Activated CD4-positive, alpha-beta T cell treated with anti-CD3 and anti-CD28 coated beads for 48 hours (primary cell): ENCODE measurements at places on chromosomes 1 and 21.

- no peak for DNase-seq
Observed at GRCh38 chr1:76571248-76571647, 296.0 kb upstream of the ST6GALNAC5 start.

GRCh38 chr1:212506666-212507065 lies 73.9 kb downstream of the NENF start:
- no peak for DNase-seq

DNA sequence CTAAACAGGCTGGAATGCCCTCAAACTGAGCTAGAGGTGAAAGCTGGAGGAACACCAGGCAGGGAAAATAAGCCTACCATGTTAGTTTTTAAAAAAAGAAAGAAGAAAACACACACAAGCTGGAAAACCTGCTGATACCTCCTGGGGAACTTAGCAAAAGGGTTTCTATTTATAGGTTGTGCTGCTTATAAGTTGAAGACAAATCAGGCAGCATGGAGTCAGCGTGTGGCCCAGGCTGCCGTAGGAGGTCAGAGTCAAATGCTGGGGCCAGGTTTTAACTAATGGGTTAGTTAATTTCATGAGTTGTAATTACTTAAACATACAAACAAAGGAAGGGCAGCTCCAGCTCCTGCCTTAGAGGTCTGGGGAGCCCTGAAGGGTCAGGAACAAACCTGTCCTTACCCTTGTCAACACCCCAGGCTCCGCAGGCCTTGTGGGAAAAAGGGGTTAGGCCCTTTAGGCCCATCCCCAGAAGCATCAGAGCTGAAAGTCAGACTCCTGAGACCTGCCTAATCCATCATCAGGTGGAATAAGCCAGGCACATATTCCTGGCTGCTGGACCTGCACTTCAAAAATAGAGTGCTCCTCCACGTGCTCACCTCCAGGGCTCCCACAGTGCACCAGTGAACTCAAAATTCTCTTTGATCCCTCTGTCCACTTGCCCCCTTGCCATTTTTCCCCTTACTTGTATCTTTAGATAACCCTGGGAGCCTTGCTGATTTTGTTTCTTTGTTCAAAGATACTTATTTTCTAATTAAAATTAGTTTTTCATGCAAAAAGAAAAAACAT lies 59.7 kb downstream of the BRINP2 start:
- no peak for DNase-seq

GRCh38 chr1:117669572-117669971 lies 63.7 kb downstream of the TENT5C start:
- no peak for DNase-seq

GRCh38 chr1:44316231-44316759 lies 38.8 kb downstream of the ERI3 start:
- DNase-seq = no peak

DNA sequence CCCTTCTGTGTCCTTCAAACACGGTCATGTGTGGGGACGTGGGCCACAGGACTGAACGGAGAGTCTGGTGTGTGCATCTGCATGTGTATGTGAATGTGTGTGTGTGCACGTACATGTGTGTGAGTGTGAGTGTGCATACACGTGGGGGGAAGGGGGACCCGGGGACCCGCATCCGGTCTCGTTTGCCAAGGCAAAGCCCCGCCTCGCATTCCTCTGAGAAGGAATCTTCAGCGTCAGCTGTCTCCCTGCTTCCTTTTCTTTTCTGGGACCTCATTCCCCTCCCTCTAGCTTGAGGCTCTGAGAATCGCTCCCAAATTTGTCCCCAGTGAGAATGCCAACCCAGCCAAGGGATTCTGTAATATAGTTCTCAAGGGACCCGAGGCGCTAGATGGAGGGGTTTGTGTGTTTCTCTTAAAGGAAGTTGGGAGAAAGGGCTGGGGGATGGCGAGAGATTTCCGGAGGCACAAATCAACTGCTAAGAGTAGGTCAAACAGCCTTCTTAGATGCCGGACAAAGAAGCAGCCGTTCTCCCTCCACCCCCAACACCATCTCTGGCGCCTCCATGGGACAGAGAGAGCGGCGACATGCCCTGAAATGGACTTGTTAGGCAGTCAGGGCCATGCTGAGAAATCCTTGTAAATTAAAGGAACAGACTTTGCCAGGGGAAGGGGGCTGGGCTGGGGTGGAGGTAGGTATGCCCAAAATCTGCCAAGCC lies 6.6 kb downstream of the IFFO2 start:
- DNase-seq = peak; percentile 45

DNA sequence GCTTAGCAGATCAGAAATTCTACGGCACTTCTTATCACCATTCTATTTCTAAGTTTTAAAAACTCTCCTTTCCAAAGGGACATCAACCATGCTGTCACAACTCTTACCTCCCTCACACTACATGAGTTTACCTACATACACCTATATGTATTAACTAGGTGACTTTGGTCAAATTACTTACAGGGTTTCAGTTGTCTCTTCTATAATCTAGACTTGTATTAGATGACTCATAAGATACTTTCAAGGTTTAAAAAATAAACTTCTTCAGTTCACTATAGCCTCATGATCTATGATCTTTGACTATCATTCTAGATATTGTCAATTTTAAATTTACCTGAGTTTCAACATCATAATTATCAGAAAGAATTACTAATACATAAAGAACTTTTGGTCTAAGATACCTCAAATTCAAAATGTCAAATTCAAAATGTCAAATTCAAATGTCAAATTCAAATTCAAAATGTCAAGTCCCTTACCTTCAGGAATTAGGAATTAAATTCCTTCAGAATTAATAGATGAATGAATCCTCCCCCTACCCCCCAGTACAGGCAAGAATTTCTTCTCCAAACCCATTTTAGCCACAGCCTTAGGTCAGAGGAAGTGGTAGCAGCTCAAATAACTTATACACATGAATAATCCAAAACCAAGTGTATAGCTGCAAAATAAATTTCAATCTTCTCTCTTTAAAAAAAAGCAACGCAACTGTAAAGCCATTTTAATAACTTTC lies 31.1 kb downstream of the OTUD7B start:
- DNase-seq = no peak

DNA sequence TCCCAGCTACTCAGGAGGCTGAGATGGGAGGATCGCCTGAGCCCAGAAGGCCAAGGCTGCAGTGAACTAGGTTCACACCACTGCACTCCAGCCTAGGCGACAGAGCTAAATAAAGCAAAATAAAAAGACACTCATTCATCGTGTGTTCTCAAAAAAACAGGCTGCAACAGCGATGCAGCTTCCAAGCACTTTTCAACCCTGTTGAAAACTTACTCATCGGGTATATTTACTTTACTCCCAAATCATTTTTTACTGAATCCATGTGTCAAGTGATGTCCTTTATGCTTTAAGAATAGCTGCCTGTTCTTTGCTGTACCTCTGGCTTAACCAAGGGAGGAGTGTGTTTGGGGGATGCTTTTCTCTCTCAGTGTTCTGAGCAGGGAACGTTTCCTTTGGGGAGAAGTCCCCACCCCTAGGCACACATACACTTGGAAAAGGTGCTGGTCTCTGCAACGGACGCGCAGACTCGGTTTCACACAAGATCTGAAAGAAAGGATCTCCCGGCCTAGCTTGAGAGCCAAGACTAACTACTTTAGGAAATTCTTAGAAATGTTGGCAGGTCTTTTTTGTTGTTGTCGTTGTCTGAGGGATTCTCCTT lies 1.4 kb downstream of the MAP1LC3C start:
- DNase-seq = no peak

- no peak for DNase-seq
Observed at GRCh38 chr1:47201179-47201578, 11.3 kb upstream of the PDZK1IP1 start.

DNA sequence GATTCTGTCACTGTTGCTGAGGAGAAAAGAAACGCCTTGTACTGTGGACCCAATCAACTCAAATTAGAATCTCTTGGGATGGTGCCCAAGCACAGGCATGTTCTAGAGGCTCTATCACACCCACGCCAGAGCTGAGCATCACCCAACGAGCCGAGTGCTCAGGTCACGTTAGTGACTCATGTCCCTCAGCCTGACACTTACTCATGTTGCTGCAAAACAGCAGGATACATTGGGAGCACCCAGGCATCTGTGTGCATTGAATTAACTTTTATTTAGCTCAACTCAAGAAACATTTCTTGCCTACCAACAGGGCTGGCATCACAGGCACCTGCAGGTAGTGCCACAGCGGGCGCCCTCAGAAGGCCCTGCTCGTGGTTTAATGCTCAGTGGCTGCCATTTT lies 149.8 kb downstream of the ETS2 start:
- peak; percentile 16 for DNase-seq

GRCh38 chr1:83734420-83734819 lies 264.5 kb downstream of the TTLL7 start:
- DNase-seq = no peak

DNA sequence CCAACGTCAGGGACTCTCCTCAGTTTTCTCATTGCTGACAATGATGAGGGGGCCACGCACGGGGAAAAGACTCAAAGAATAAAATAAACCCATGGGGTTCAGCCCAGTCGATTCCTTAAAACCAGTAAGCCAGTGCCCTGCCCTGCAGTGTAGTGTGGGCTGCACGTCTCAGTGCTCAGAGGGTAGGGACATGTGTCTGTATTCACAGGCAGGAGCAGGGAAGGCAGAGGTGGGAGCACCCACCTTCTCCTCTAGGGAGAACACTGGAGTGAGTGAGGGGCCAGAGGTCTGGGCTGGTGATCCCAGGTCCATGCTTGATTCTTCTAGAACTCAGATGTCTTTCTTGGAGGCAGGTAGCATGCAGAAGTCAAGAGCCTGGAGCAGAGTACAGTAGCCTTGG lies 303.6 kb downstream of the MATN1 start:
- DNase-seq = no peak

DNA sequence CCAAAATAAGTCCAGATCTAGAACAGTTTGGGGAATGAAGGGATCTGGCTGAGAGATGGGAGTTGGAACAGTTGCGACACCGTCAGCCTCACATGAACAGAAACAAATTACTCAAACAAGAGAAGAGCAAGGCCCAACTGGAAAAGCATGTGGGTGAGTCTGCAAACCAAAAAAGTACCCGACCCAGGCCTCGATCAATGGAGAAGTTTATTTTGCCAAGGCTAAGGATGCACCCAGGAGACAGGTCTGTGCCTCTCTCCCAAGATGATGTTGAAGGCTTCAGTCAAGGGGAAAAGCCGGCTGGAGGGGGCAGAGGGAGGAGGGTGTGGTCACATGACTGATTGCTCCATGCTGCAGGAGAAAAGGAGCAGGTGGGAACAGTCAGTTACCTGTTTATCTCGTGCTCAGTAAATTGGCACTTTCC lies 42.3 kb downstream of the KRTAP10-1 start:
- DNase-seq = no peak

- DNase-seq = no peak
Observed at GRCh38 chr1:174039027-174039426, 16.9 kb upstream of the RC3H1 start.

DNA sequence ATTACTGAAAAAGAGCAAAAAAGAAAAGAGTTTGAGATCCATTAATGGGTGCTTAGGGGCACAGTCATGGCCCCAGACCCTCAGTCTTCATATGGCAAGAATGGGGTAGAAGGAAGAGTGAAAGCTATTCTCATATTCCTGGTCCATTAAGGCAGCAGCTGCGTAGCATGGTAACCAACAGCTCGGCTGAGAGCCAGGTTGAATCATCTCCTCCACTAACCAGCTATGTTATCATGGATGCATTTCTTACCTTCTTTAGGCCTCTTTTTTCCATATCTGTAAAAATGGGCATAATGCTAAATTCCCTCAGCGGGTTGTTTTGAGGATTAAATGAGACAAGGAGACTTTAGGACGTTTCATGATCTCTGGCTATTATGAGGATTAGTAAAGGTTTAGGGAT lies 15.0 kb upstream of the SARS1 start:
- no peak for DNase-seq

DNA sequence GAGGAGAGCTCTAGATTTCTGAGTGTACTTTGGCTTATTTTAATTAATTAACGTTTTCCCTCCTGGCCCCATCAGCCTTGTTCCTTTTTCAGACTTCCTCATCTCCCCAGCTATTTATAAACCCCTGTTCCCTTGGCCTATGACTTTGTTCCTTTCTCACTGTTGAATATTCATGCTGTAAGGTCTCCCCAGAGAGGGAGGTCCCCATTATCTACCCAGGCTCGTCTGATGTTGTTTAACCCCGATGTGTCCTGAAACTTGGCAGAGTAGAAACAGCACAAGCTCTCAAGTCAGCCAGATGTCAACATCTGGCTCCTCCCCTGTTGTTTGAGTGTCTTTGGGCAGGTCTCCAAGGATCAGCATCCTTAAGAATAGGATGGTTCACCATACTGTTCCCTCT lies 153.6 kb downstream of the HIVEP3 start:
- no peak for DNase-seq
